Stimulated activated CD8-positive, alpha-beta memory T cell treated with anti-CD3 and anti-CD28 coated beads, Interleukin-15, amount 100 ng/mL, for 48 hours (primary cell): ENCODE measurements at places on chromosomes 4 and X.

DNA sequence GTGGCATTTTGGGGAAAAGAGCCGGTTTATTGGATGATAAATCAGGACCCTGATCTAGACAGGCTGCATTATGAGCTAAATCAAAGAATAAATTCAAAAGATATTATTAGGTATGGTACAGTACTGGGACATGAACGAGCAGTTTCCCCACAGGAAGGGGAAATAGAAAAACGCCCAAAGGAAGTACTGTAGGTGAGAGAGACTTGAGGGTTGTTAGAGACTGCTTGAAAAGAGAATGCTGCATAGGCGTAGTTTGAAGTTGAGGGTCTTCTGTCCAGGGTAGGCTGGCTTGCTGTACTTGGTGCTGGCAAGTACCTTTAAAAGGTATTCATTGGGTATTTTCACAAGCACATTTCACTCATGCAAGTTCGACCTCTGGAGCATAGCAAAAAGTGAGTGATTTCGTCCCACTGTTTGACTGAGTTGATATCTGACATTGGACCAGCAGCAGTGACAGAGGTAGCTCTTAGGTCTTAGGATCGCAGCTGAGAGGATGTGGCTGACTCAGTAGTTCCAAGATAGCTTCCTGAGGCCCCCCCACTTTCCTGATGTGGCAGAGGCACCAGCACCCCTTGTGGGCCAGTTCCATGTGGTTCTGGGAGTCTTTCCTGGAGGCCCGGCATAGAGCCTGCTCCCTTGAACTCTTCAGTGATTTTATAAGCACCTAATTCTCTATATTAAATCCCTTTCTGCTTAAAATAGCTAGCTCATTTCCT is 64.3 kb downstream of the TMEM131L start:
- no peak for DNase-seq

DNA sequence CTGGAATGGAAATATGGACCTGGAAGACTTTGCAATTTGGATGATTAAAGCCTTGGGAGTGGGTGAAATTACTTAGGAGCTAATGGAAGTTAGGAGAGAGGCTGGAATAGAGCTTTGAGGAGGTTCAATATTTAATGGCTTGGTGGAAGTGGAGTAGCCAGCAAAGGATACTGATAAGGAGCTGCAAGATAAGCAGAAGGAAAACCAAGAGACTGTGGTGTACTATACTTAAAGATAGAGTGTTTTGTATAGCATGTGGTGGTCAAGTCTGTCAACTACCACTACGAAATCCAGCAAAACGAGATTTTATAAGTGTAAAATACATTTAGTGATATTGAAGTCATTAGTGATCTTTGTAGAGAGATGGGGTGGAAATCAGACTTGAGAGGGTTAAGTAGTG is 54.0 kb upstream of the TMLHE start:
- DNase-seq, result no peak

DNA sequence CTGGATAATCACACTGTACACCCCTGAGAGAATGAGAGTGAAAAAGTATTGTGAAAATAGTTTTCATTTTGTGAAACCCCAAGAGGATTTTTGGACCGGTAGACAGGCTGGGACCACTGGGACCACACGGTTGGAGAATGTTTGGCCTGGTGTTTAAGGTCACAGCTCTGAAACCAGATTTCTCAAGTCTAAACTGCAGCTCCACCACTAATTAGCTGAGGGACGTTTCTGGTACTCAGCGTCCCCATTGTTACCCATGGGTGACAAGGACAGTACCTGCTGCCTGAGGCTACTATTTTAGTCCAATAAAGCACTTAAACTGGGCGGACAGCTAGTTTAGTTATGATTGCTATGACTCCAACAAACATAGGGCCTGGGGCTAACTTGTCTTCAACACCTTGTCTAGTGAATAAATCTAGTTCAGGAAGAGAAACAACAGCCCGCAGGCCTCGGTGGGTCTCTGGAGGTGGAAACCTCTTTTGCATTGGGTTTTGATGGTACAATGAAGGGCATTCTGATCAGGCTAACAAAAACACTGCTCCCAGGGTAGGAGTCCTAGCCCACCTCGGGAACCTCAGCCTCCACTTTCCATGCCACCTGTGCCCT is 509 bp upstream of the USP11 start:
- DNase-seq, result no peak

DNA sequence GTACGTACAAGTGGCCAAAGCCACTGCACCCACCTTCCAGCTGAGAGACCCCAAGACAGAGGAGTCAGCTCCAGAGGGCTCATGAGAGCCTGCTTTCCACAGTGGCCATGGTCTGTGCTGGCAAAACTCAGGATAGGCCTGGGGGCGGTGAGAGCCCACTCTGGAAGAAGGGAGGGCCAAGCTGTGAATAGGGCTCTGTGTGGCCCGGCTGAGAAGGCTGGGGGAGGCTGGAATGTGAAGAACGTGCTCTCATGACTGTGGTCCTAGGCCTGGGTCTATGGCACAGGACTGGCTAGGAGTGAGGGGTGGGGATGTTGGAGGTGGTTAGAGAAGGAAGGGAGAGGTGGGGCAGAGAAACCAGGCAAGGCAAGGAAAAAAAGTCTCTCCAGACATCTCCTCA is 13.3 kb downstream of the STARD8 start:
- DNase-seq, result no peak
